ENCODE measurements at places on chromosomes 5 and 9. TPM values are rescaled to one million over a fixed set of nuclear protein-coding genes. Genes with fewer than 3 reads are reported as not detected.

Gene MLANA
- total RNA-seq, result not detected

Gene JAKMIP2
- total RNA-seq, result 1.5 TPM

Gene POU5F2
- 0.40 TPM for total RNA-seq

GRCh38 chr9:103942651-103943050 lies 151.5 kb upstream of the SMC2 start:
- H3K4me1 ChIP-seq, result no peaks in the 10 kb centered on the region

DNA sequence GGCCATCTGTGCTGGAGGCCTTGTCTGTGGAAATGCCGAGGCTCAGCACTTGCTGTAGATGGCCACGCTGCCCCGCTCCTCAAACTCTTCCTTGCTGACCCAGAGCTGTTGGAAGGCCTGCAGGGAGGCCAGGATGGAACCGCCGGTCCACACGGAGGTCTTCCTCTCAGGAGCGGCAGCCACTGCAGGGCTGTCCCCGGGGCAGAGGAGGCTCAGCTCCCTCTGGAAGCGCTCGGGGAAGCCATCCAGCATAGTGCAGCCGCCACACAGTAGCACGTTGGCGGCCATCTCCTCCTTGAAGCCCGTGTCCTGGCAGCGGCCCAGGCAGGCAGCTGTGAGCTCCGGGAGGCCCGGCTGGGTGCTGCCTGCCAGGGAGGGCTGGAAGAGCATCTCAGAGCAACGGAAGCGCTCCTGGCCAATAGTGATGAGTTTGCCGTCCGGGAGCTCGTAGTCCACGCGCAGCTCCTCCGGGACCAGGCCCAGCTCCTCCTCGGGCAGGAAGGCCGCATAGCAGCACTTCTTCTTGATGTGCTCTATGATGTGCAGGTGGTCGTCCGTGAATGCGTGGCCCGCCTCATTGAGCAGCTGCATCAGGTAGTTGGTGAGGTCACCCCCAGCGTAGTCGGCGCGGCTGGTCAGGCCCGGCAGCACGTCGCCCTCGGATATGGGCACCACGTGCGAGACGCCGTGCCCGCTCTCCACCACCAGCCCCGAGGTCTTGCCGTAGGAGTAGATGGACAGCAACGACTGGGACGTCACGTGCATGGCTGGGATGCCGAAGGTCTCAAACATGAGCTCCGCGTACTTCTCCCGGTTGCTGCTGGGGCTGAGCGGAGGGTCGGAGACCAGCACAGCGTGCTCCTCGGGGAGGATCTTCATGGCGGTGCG lies 901 bp downstream of the ACTL7B start:
- no peaks in the 10 kb centered on the region for H3K27me3 ChIP-seq
- no peaks in the 10 kb centered on the region for H3K36me3 ChIP-seq
- no peak for DNase-seq
- H3K4me3 ChIP-seq, result no peak overlapping the region

DNA sequence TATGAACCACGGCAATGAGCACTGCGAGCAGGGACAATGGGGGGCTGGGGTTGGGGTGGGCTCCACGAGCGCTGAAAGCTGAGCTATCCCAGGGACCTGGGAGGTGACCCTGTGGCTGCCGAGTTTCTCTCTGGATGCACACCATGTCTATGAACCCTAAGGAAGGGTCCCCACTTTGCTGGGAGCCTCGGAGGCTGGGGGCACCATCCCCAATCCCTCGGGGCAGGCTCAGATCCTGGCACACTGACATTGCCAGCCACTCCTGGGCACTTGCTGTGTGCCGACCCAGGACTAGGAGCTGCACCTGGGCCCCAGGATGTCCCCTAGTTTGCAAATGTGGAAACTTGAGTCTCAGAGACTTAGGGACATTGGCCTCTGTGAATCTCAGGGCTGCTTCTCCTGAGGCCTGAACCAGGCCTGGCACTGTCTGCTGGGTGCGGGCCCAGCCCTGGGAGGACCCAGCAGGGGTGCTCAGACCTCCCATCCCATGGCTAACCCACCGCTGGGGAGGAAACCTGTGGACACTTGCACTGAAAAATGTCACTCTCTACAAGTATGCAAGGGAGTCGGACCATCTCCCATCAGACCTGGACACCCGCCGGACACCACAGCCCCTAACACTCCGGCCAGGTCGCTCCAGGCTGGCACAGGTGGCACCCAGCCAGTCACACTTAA lies 13.0 kb upstream of the CAMSAP1 start:
- H3K27me3 ChIP-seq, result no peaks in the 10 kb centered on the region
- no peak overlapping the region for H3K27ac ChIP-seq
- DNase-seq, result no peak

DNA sequence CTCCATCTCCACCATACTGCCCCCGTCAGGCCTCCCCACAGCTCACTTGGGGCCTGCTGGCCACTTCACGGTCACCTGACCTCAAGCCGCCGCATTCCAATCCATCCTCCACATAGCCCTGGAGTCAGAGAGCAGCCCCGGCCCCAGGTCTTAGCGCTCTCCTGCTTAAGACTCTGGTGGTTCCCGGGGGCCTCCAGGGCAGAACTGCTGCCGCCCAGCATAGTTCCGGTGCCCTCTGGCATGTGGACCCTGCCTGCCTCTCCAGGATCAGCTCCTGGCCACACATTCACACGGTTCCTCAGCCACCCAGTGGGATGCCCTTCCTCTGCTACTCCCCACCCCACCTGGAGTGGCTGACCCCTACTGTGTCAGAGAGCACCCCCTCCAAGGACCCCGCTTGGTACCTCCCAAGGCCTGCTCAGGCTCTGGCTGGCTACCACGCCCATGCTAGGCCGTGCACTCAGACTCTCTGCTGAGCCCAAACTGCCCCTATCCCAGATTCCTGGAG lies 8.7 kb downstream of the PHYKPL start:
- H3K27ac ChIP-seq, result no peak overlapping the region
- no peak overlapping the region for H3K4me3 ChIP-seq
- peaks cover 16% of the 10 kb centered on the region for H3K36me3 ChIP-seq
- H3K27me3 ChIP-seq, result no peaks in the 10 kb centered on the region

DNA sequence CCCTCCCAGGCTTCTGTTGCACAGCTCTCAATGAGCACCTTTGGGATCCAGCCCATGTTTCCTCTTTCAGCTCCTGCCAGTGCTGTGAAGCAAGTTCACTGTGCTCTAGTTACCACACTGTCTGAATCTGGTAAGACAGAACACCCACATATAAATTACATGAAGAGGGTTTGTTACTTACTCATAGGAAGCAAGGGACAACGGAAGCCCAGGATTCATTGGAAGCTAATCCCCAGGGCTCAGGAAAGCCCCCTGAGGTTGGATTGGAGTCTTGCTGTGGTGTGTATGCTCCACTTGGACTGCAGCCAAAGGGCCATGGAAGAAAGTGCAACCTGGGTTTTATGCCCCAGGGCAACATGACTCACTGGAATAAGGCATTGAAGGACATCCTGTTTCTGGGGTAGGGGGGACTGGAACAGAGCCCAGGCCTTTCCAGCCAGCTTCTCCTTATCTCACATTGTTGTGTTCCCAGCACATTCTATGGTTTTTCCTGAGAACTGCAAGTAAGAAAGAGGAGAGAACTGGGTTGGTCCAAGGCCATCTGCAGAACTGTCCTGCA lies 15.6 kb upstream of the CLK4 start:
- H3K4me3 ChIP-seq, result no peak overlapping the region
- no peaks in the 10 kb centered on the region for H3K36me3 ChIP-seq
- DNase-seq, result no peak

- no peaks in the 10 kb centered on the region for H3K36me3 ChIP-seq
- no peaks in the 10 kb centered on the region for H3K27me3 ChIP-seq
- H3K27ac ChIP-seq, result no peak overlapping the region
- no peak overlapping the region for H3K4me3 ChIP-seq
Measured at GRCh38 chr5:180970336-180970735, 18.3 kb upstream of the BTNL3 start.

DNA sequence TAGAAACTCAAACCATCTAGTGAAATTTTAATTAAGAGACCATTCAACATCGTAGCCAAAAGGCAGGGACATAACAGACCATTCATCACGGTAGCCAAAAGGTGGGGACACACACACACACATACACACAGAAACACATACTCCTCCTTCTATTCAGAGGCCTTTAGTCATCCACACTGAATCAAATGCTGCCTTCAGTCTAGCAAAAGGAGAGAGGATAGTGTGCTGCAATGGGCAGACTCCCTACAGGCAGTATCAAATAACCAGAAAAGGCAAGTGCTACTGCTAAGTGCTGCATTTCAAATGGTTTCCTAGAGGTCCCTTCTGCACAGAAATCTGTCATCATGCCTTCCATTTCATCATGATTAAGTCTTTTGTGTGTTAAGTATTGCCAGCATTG lies 303.9 kb downstream of the TRIM32 start:
- no peak overlapping the region for H3K27ac ChIP-seq
- H3K4me3 ChIP-seq, result no peak overlapping the region
- H3K27me3 ChIP-seq, result no peaks in the 10 kb centered on the region
- no peak for DNase-seq
- H3K36me3 ChIP-seq, result no peaks in the 10 kb centered on the region
- no peaks in the 10 kb centered on the region for H3K4me1 ChIP-seq

GRCh38 chr9:134678206-134678605 lies 36.6 kb downstream of the COL5A1 start:
- no peak overlapping the region for H3K4me3 ChIP-seq
- H3K27me3 ChIP-seq, result no peaks in the 10 kb centered on the region
- no peak overlapping the region for H3K27ac ChIP-seq
- DNase-seq, result no peak
- H3K36me3 ChIP-seq, result no peaks in the 10 kb centered on the region

- no peak for DNase-seq
- no peaks in the 10 kb centered on the region for H3K36me3 ChIP-seq
- H3K4me1 ChIP-seq, result peaks cover 8% of the 10 kb centered on the region
Measured at GRCh38 chr5:55636683-55637082, 75.4 kb downstream of the SLC38A9 start.

- DNase-seq, result no peak
- H3K4me3 ChIP-seq, result no peak overlapping the region
- no peak overlapping the region for H3K27ac ChIP-seq
- no peaks in the 10 kb centered on the region for H3K27me3 ChIP-seq
Measured at GRCh38 chr9:135536216-135536615, 9.7 kb upstream of the OBP2A start.
